ENCODE measurements at places on chromosomes 2 and 18. TPM values are rescaled to one million over a fixed set of nuclear protein-coding genes. Genes with fewer than 3 reads are reported as not detected.

- no peak for DNase-seq
Measured at GRCh38 chr2:79993144-79993543, 311.4 kb downstream of the LRRTM1 start.

GRCh38 chr2:235643680-235644511 lies 150.1 kb downstream of the AGAP1 start:
- DNase-seq, result no peak

- no peak for DNase-seq
Measured at GRCh38 chr2:166373951-166374350, 1.8 kb downstream of the SCN9A start.

GRCh38 chr2:73964223-73964622 lies 20.5 kb upstream of the TET3 start:
- DNase-seq, result no peak

DNA sequence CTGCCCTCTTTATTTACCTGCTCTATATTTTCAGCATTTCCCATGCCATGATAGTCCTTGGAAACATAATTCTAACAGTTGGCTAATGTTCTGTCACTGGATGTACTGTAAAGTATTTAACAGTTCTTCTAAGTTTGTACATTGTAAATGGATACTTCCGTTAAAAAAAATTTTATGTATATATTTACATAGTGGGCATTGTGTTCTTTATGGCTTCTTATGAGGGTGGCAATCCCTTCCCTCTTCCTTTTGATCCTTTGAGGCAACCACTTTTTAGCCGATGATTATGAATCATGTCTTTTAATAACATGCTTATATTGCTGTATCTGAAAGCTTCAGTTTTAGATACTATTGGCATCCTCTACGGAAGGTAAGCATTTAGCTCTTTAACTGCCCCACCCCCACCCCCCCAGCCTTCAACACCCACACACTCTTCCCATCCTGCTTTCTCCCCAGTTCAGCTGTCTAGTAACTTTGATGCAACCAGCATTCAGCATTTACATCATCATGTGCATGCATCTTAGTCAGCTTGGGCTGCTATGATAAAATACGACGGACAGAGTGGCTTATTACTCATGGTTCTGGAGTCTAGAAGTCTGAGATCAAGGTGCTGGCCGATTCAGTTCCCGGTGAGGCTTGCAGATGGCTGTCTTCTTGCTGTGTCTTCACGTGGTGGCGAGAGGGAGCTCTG lies 21.0 kb upstream of the EDAR start:
- no peak for DNase-seq

GRCh38 chr18:26685438-26686157 lies 137.2 kb upstream of the KCTD1 start:
- no peak for DNase-seq

DNA sequence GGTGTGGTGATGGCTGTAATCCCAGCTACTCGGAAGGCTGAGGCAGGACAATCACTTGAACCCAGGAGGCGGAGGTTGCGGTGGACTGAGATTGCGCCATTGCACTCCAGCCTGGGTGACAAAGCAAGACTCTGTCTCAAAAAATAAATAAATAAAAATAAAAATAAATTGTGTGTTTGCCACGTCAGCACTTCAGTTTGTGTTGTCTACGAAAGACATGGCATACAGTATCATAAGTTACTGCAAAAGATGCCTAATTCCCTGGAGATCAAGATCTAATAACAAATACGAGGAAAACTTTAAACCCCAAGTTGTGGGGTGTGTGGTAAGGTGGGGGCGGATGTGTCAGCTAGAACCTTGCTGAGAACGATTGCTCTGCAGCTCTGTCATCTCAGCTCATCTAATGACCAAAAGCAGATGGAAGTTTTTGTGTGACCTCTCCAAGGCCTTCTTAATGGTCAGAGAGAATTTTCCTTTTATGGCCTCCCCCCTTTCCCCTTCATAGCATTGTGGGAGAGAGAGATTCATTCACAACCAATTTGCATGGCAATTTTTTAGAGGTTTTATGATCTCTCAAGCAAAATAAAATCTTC lies 11.3 kb downstream of the NPAS2 start:
- no peak for DNase-seq

- no peak for DNase-seq
Measured at GRCh38 chr2:47488870-47489584, 86.1 kb downstream of the MSH2 start.

DNA sequence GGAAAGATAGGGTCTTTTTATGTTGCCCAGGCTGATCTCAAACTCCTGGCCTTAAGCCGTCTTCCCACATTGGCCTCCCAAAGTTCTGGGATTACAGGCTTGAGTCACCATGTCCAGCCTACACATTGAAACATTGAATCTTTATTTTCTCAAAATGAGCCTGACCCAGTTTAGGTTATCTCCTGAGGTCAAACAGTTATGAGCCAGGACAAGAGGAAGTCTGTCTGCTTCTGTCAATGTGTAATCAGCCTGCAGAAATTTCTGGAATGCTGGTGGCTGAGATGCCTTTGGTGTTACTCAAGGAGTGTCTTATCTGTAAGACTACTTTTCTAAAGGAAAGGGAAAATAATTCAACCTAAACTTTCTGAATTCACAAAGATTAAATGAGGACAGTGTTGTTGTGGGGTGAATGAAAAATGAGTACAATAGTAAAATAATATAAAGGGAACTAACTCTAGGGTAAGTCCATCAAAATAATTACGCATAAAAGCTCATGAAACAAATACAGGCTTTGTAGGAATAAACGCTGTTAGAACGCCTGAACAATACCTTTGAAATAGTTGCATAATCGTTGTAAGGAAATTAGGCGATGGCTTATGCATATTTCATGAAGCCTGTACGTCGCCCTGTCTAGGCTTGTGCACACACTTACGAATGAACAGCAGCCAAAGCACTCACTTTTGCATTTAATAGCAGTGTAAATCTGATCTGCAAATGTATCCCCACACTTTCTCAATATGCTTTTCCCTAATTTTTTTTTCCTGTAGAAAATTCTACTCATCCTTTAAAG lies 260.8 kb downstream of the RDH14 start:
- peak; percentile 76 for DNase-seq

DNA sequence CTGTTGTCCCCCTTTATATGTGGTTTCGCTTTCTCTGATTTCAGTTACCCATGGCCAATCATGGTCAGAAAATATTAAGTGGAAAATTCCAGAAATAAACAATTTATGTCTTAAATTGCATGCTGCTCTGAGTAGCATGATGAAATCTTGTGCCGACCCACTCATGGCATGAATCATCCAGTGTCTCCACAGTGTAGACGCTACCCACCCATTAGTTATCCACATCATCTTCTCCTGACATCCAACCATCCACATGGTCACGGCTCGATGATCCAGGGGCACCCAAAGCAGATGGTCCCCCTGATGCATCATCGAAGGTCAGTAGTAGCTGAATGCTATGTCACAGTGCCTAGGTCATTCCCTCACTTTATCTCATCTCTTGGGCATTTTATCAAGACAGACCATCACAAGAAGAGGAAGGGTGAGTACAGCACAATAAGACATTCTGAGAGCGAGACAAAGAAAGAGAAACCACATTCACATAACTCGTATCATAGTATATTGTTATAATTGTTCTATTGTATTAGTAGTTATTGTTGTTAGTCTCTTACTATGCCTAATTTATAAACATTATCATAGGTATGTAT lies 44.1 kb upstream of the ACKR3 start:
- no peak for DNase-seq

DNA sequence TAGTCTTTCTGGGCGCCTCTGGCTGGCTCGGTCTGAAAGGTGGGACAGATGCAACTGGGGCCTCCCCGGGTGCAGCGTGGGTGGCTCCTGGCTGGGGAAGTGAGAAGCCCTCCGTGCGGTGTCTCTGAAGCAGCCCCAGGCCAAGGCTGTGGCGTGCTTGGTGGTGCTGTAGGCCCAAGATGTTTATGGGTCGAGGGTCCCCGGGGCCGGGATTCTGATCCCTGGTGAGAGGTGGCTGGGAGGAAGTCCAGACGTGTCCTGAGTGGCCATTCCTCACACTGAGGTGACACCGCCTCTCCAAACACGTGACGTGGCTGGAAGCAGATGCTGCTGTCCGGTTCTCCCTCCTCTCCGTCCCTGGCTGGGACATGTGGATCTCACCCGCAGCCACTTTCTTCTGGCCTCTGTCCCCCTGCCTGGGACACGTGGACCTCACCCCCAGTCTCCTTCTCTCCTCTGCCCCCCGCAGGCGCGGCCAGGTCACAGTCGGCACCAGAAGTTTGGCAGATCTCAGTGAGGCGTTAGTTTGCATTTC lies 12.6 kb downstream of the RTP5 start:
- peak; percentile 70 for DNase-seq

DNA sequence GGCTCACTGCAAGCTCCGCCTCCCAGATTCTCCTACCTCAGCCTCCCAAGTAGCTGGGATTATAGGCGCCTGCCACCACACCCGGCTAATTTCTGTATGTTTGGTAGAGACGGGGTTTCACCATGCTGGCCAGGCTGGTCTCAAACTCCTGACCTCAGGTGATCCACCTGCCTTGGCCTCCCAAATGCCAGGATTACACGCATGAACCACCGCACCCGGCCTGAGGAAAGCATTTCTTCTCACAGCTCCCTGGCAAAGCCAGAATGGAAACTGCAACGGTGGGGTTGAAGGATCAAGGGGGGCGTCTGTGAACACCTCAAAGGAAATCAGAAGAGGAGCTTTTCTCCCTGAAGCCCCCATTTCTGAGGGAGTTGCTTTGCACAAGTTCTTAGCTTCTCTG lies 11.2 kb upstream of the TEX51 start:
- no peak for DNase-seq

DNA sequence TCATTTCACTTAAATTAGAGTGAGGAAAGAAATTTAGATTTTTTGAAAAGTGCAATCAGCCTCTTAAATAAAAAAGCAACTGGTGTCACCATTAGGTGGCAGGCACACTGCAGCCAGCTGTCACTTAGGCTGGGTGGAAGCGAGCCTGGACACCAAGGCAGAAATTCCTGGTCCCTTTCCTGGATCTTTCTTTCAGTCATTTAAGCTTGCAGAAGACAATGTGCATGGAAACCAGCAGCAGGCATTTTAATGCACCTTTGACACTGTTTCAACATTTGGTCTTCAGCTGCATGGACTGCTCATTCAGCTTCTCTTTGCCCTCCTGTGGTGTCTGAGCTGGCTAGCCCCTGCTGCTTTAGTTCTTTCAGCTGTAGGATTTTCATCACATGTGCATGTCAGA lies 61.0 kb downstream of the AQP4 start:
- DNase-seq, result no peak

- DNase-seq, result no peak
Measured at GRCh38 chr2:9356261-9356660, 67.1 kb downstream of the ITGB1BP1 start.

DNA sequence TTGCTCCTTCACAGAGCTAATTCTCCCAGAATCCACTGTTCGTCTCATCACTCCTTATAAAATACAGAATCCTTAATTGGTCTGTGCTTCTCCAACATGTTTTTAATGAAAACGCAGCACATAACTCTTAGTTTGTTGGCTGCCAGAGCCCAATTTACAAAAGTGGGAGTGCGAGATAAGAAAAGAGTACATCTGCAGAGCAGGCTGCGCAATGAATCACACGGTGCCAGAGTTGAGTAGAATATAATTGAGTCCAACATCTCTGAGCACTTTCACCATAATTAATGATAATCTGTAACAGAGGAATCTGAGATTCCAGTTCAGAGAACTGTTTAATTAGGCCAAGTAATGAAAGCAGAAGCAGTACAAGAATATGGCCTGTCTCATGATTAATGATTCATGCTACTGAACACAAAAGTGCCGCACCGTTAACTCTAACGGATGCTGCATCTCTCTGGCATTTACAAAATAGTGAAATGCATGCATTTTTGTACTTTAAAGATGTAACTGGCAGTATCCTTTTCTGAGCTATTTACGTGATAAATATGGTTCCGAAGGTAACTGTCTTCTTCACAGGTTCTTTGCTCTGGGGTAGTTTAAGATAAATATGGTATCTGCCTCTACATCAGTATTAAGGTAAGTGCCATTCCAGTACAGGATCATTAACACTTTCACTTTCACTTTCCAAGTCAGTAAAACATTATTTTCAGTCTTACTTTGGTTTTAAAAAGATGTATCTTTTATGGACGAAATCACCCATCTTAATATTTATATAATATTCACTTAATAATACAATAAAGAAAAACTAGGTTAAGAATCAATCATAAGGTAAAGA lies 785.6 kb downstream of the NR4A2 start:
- no peak for DNase-seq

- DNase-seq, result no peak
Measured at GRCh38 chr2:105321875-105322646, 7.5 kb downstream of the TGFBRAP1 start.

DNA sequence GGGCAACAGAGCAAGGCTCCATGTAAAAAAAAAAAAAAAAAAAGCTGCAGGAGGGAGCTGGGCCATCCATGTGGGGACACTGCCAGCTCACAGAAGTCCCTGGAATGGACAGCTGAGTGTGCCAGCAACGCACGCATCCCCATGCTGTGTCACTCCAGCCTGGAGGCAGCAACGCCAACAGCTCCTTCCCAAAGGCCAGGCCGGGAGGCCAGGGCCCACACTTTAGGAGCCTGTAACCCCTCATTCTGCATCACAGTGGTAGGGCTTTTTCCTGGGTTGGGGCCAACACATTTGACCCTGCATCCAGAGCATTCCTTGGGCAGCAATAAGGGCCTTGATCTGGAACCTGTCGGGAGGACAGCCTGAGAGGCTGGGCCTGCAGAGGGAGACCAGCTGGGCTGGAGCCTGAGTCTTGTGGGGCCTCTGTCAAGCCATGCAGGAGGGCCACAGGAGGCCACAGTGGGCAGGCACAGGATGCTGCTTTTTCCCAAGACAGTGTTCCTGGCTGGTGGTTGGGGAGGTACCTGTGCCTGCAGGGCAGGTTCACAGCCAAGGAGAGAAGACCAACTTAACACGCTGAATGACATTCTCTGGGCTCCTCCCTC lies 16.8 kb upstream of the KCNK3 start:
- DNase-seq, result no peak

- DNase-seq, result no peak
Measured at GRCh38 chr2:215831296-215831913, 181.9 kb downstream of the MREG start.

DNA sequence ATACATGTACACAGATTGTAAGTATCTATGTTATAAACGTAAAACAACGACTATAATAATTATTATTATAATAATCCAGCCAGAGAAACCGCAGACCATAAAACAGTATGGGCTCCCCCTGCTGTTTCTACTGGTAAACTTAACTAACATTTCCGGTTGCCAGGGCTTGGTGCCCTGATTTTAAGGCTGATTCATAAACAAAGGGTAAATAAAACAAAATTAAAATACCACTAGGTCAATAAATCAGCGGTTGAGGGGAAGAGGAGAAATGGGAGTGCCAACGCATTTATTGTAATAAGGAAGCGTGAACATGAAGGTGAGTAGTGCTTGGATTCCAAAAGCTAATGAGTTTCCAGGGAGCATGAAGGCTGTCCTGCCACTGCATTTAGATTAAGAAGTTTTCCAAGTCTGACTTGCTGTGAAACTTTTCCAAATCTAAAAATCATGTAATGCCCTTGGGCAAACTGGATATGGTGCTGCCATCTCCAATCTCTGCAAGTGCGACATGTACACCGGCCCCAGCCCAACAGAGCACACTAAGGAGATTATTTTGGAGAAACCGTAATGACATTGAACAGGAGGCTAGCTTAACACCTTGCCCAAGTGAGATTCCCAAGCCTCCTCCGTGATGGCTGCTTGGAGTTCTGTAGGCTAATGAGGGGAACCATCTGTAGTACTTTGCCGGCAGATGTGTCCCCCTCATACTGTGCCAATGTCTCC lies 50.7 kb upstream of the HNRNPA3 start:
- no peak for DNase-seq

GRCh38 chr2:173705656-173706055 lies 259.5 kb downstream of the SP3 start:
- no peak for DNase-seq

The FLACC1 gene
- 3.4 TPM for total RNA-seq

The C2orf78 gene
- not detected for total RNA-seq

The DAPL1 gene
- not detected for total RNA-seq

The COLEC11 gene
- total RNA-seq, result 79.0 TPM

The OR6B2 gene
- not detected for total RNA-seq

The ABCB11 gene
- 0.23 TPM for total RNA-seq

All from mucosa of gallbladder (tissue), 1 donor.